ENCODE measurements at places on chromosomes 13 and 19.

DNA sequence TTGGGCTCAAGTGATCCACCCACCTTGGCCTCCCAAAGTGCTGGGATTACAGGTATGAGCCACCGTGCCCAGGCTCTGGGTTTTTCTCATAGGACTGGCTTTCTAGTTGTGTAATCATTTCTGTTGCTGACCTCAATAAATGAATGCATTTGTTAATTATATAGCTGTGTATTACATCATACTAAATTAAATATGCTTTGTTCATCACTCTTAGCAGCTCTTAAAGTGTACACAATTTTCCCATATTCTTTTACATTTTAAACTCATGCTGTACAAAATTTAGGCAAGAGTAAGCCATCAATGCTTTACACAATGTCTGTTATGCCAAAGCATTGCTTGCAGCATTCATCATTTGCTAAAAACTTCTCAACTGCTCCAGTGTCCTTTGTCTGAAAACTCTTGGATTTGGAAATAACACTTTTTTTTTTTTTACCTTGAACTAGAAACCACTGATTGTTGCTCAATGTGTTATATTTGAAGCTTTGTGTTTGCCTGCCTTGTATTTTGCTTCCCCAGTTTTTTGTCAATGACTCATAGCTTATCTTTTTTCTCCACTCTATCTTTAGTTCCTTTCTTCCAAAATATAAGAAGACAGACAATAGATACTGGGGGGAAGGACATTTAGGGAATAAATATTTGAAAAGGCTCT is 31.4 kb downstream of the CCDC122 start:
- DNase-seq = no peak

GRCh38 chr13:21671620-21672286 is 880 bp downstream of the FGF9 start:
- no peak for DNase-seq

- DNase-seq = no peak
Measured at GRCh38 chr19:5126498-5127223, 157.7 kb downstream of the KDM4B start.

DNA sequence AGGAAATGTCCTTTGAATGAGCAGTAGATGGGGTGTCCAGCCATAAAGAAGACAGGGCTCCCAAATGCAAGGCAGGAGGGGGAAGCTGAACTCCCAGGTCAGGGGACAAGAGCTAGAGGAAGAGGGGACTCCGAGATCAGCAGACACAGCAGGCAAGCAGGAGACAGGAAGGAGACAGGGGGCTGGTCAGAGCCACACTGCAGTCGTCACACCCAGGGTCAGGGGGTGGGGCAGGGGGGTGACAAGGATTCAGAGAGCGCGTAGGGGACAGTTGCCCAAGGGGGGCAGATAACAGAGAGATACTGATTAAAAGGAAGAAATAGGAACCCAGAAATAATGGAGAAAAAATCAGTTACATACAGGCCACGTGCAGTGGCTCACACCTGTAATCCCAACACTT is 3.2 kb downstream of the HSD17B14 start:
- no peak for DNase-seq

GRCh38 chr19:46872967-46873366 is 12.2 kb downstream of the ARHGAP35 start:
- no peak for DNase-seq

- DNase-seq = no peak
Measured at GRCh38 chr13:92429231-92429630, 797.4 kb upstream of the GPC6 start.

DNA sequence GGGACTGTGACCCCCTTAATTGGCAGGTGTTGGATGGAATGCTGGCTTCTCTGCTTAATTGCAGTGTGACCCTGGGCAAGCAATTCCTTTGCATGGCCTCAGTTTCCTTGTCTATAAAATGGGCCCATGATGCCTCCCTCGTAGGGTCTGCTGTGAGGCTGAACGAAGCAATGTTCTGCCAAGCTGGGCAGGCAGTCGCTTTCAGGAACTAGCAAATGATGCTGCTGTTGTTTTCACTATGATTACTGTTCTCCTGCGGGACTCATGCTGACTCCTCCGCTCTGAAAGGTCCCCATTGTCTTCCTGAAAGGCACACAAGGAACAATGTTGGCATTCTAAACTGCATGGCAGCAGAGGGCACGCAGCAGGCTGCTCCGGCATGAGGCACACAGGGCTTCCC is 6.8 kb downstream of the BICRA start:
- no peak for DNase-seq

- no peak for DNase-seq
Measured at GRCh38 chr19:30375553-30376031, 3.4 kb downstream of the ZNF536 start.

DNA sequence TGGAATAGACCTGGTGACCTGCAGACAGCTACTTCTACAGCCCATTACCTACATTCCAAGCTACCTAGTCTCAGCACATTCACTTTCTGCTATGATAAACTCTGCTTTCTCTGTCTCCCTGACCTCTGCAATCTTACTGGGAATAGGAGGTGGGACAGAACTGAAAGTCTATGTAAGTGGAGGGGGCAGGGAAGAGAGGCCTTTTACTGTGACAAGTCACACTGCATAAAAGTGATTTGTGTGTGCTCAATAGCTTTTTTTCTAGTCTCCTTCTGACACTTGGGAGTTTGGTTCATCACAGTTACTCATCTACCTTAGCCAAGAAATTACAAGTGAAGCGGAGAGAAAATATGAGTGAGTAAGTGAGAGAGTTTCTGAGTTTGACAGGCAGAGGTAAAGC is 322.4 kb downstream of the OLFM4 start:
- no peak for DNase-seq

DNA sequence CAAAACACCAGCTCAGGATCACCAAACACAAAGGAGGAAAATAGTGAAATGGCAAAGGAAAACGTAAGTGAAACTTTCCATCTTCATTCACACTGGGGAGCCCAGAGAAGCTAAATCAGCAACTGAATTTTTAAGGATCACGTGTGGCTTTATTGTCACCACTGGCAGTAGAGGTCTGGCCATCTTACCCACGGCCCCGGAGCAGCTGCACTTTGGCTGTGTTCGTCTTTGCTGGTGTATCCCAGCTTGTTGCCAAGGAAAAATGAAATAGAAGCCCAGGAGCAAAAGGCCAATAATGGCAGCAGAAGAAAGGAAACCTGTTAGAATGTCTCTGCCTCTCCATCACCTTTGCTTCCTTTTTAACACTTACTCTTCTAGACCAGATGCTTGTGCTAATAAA is 274.7 kb downstream of the FOXO1 start:
- no peak for DNase-seq

DNA sequence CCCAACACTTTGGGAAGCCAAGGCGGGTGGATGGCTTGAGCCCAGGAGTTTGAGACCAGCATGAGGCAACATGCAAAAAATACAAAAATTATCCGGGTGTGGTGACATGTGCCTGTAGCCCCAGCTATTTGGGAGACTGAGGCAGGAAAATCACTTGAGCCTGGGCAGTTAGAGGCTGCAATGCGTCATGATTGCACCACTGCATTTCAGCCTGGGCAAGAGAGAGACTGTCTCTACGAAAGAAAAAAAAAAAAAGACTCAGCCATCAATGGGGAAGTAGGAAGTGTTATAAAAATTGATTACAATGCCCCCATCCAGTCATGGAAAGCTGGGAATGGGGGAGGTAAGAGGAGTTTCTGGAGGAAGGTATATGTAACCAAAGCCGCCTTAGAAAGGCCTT is 5.4 kb downstream of the TYK2 start:
- DNase-seq = no peak

- DNase-seq = no peak
Measured at GRCh38 chr19:53541971-53542370, 4.0 kb downstream of the ZNF331 start.

DNA sequence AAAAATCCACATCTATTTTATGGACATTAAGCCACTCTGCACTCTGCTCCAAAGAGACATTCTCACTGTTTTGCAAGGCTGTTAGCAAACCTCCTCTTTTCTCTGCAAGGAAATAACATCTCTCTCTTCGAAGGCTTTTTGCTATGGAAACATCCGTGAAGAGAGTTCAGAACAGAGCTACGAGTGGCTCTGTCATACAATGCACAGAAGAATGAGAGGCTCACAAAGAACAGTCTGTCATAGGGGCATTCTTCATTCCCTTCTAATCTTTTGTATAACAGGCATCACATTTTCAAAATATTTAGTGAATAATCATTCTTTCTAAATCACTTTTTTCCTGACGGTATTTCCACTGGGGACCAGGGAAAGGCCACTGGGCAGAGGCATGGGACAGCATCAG is 346.1 kb downstream of the IRS2 start:
- DNase-seq = no peak

DNA sequence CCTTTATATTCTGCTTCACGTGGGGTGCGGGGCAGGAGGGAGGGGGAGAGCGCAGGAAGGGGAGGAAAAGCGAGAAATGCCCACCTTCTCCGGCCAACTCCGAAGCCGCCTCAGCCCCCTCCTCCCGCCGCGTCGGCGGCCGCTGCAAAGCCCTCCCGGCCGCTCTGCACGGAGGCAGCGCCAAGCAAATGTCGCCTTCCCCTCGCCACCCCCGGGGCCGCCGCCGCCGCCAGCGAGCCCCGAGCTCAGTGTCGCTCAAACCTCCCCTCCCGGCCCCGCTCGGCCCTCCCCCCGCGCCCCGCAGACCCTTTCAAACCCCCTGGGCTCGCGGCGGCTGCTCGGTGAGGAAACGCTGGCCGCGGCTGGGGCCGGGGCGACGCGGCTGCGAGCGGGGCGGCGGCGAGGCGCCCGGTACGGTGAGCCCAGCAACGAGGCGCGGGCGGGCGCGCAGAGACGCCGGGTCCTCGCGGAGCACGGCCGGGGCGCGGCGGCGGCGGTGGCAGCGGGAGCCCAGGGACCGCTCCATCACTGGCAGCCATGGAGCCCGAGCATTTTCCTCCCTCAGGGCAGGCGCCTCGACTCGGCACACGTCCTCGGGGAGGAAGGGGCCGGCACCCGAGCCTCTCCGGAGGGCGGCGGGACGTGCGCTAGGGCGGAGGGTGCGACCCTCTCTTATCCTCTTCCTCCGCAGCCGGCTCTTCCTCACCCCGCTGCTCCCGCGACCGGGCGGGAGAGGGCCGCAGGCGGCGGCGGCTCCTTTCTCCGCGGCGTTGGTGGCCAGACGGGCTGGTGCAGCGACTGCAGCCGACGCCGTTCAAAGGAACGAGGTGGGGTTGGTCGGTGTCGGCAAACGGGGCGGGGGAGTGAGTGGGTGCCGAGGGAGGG is 463 bp upstream of the TSC22D1 start:
- no peak for DNase-seq

GRCh38 chr13:59823486-59823885 is 340.2 kb downstream of the DIAPH3 start:
- DNase-seq = no peak

DNA sequence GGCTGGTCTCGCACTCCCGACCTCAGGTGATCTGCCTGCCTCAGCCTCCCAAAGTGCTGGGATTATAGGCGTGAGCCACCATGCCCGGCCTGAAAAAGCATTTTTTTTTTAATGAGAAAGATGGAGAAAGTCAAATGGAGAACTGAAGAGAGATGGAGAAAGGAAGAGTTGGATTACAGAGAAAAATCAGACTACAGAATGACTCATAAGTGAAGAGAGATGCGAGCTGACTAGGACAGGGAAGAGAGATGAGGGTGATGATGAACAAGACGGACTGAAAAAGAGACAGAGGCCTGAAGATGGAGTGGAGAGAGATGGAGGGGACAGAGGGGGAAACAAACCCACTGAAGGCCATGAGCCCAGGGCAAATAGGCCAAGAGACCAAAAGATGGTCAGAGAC is 1.5 kb downstream of the DHX34 start:
- DNase-seq = no peak

GRCh38 chr19:30969591-30969990 is 379.6 kb downstream of the TSHZ3 start:
- DNase-seq = no peak

DNA sequence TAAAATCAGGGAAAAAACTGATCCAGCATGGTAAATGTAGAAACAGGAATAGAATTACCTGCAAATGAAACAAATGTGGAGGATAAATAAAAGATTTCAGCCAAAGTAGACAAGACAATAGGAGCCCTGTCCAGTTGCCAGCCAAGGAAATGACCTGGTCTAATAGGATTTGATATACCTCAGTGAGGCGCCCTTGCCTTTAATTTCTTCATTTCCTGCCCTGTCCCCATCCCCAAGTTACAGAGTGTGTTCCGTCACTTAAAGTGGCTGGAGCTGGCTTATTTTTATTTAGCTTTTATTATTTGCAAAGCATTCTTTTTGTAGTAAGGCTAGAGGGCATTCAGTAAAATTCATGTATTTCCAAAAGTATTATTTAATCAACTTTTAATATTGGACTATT is 1022.0 kb downstream of the EFNB2 start:
- no peak for DNase-seq

- DNase-seq = no peak
Measured at GRCh38 chr13:55887561-55887960, 1253.2 kb upstream of the PRR20A start.

DNA sequence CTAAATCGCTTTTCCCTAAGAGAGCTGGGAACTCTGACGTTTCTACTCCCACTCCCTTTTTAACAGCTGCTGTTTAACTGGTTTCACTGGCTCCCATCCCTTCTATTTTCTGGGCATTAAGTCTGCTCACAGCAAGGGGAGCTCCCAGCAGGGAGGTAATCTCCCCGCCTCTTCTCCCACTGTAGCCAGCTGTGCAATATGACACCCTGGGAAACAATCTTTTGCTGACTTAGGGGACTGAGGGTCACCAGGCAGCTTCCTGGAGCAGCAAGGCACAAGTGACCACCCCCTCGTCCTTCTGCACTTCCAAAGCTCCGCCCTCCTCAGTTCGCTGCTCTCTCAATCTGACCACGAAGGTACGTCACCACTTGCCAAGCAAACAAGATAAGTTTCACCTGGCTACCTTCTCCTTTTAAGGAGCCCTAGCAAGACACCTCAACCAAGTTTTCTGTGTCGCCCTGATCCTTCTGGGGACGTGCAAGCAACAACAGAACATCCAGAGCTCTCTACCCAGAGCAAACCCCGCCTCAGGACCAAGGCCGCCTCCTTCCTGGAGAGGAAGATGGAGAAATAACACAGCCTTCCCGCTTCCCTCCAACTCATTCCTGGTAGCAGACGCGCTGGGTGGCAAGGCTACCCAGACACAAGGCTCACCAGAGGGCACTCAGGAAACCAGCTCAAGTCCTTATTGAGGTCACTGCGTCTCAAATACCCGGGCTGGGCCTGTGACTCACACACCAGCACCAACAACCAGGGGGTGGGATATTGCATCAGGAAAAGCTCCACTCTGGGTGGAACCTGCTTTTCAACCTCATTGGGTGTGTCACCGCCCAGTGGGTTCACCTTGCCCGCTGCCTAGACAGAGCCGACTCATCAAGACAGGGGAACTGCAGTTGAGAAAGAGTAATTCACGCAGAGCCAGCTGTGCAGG is 92.4 kb downstream of the STK24 start:
- peak; percentile 51 for DNase-seq
